ENCODE measurements at places on chromosomes 13 and 19. TPM values are rescaled to one million over a fixed set of nuclear protein-coding genes. Genes with fewer than 3 reads are reported as not detected.
A peak's percentile ranks its signal among the peaks of the same experiment; 100 is the strongest.

- peak; percentile 8 for DNase-seq
Measured at GRCh38 chr13:94140511-94140910, 339.0 kb downstream of the DCT start.

DNA sequence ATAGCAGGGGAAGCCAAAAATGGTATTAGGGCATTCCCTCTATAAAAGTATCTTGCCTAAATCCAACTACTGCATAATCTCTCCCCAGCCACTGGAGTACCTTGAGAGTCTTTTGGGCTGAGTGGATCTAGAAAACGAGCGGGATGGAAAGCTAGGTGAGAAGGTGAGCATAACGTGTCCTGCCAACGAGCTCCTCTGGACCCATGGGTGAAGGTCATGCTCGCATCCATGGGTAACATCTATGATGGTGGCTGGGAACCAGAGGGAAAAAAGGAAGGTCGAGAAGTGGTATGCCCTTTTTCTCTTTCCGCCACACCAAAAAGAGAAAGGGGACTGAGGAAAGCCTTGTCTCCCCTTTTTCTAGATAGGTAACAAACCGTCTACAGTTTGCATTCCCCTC, 63.0 kb downstream of the ZNF208 start:
- DNase-seq, result no peak

Gene FCHO1
- total RNA-seq, result 0.80 TPM

GRCh38 chr19:32336259-32337083, 8.9 kb upstream of the ZNF507 start:
- DNase-seq, result peak; percentile 27

Gene C19orf73
- 0.45 TPM for total RNA-seq

Gene MBNL2
- 36.5 TPM for total RNA-seq

Gene HIPK4
- not detected for total RNA-seq

GRCh38 chr13:21347753-21348318, 111.3 kb downstream of the ZDHHC20 start:
- no peak for DNase-seq

All from renal cortical epithelial cell (primary cell).